Activated CD8-positive, alpha-beta memory T cell treated with anti-CD3 and anti-CD28 coated beads for 1 hour (primary cell): ENCODE measurements at places on chromosomes 1 and 21.

- DNase-seq = no peak
Observed at GRCh38 chr1:26706315-26706714, 10.5 kb downstream of the ARID1A start.

DNA sequence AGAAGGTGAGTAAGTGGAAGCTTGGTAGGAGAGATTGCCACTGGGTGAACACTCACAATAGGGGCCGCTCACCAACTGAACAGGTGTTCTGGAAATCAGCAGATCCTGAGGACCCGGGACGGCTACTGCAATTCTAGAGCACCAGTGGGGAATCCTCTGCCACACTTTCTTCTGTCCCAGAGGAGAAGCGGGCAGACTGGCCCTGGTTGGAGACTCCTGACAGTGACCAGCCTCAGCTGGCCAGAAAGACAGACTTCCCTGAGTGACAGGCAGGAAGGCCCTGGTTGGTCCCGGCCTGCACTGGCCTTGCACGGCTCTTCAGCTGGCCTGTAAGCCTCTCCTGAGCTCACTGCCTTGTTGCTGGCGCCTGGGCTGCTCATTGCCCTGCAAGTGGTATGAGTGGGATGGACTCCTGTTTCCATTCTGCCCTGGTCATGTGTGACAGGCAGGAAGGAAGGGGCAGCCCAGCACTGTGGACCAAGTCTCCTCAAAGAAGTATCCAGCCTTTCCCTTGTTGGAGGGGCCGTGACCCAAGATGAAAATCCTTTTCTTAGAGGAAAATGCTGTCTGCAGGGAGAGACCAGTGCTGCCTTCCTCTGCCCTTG, 34.5 kb downstream of the MAN1C1 start:
- DNase-seq = no peak

DNA sequence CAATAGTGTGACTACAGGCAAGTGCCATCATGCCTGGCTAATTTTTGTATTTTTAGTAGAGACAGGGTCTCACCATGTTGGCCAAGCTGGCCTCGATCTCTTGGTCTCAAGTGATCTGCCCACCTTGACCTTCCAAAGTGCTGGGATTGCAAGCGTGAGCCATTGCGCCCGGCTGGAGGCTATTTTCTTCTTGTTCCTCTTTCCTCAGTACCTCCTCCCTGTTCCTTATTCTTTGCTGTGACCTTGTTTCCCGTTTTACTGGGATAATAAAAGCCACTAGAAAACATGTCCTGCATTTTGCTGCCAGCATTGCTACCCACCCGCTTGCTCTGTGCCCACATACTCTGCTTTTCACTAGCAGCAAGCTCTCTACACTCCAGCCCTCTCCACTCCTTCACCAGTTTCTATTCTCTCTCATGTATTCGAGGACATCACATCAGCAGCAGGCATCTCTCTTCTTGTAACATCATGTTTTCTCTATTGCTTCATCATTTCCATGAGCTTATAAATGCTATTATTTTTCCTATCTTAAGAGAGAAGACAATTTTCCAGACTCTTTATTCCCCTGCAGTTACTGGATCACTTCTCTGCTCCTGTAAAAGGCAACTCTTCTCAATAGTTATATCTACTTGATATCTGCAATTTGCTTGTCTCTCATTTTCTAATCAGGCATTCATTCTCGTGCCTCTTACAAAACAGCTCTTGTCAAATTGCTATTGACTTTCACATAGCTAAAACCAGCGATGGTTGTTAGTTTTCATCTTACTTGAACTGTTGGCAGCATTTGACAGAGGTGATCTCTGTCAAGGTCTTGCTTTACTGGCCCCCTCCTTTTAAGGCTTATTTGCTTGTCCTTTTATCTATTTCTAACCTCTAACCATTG, 34.5 kb upstream of the C21orf91 start:
- no peak for DNase-seq

GRCh38 chr1:33180911-33181890, 642 bp downstream of the TRIM62 start:
- peak; percentile 38 for DNase-seq

DNA sequence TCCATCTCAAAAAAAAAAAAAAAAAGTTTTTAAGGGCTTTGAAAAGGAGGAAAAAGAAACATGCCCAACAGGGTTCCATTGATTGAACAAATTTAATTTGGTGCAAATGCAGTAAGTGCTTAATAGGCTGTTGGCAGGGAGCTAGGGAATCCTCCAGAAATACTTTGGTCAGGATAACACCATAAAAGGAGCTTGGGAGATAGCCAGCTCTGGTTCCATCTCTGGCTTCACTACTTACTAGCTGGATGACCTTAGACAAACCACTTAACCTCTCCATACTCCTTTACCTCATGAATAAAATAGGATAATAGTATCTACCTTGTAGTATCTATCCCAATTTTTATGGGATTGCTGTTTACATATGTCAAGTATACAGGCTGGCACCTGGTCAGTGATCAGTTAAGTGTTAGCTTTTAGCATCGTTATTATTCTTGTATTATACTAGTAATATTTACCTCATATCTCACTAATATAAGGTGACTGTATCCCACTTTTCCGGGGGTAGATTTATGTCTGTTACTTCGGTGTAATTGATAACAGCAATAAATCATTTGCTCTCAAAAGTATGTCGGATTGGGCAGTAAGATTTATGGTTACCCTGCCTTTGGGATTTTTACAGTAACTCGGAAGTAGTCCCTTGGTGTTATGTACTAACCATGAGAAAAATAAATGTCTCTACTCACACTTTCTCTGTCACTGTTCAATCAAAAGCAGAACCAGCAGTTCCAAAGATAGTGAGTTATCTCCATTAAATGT, 36.4 kb downstream of the BTG3 start:
- DNase-seq = no peak

DNA sequence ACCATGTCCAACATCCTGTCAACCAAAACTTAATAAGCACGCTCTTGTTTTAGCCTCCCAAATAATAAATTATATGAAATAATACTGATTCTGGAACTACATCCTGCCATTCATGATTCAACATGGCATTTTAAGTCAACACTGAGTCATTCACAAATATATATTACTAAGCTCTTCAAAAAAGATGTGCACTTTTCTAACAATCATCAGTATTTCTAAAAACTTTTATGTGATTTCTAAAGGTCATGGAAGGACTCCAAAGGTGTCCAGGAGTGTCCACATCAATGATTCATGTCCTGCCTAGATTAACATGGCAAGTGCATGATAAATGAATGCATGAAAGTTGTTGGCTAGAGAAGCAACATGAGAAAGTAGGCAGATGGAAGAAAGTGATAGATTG, 51.6 kb downstream of the NEGR1 start:
- no peak for DNase-seq

DNA sequence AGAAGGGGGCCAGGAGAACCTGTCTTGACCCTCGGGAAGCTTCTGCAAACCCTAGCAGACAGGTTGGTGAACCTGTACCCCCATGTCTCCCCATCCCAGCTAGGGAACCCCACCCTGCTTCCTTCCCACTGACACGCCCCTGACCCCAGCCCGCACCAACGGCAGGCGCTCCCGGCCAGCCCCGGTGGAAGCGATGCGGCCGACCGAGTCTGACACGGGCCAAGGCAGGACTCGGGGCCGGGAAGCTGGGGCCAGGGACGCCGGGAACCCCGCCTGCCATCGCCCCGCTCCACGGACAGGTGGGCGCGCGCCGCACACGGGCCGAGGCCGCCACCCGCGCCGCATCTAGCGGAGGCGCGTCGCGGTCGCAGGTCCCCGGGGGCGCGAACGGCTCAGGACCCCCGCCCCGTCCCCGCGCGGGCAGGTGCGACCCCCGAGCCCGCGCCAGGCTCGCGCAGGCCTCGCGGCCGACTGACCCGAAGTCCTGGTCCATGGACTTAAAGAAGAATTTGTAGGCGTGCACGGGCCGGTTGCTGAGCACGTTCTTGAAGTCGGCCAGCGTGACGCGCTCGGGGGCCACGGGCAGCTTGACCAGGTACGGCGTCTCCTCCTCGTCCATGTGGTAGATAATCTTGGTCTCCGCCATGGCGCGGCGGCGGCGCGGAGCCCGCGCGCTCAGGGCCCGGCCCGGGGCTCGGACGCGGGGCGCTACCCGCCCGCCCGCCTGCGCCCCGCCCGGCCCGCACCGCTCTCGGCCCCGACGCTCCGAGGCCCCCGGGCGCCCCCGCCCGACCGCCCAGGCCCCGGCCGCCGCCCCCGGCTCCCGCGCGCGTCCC, 580 bp downstream of the DVL1 start:
- no peak for DNase-seq

- no peak for DNase-seq
Observed at GRCh38 chr1:39272027-39272797, 67.7 kb downstream of the MACF1 start.

- no peak for DNase-seq
Observed at GRCh38 chr1:24486331-24487065, 16.1 kb upstream of the RCAN3 start.

- DNase-seq = no peak
Observed at GRCh38 chr1:212791261-212791675, 309 bp downstream of the NSL1 start.

GRCh38 chr1:246012341-246012740, 494.7 kb downstream of the SMYD3 start:
- DNase-seq = no peak

DNA sequence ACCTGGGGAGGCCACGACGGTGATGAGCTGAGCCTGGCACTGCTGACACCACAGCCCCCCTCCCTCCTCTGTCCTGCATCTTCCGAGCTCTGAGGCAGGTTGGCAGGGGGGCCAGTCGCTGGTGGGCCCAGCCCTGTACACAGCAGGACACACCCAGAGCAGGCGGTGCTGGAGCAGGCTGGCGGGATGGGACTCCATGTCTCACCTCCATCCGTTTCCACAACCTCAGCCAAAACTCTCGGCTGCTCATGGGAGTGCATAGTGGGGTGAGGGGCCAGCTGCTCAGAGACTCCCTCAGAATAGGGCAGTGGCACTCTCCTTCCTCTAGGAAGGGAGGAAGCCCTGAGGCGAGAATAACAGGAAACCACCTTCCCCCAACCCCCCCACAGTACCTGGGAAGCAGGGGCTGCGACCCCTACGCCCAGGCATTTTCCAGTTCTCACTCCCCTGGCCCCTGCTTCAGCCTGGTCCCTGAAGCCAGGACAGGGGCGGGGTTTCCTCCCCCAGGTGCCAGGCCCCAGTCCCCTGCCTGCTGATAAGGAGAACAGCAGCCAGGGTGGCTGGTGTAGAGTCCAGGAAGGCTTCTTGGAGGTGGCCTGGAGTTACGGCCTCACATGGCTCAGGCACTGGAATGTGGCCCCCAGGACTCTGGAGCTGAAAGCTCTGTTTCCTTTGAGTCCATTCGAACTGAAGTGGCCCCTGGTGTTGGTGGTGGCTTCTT, 3.2 kb upstream of the IBA57 start:
- DNase-seq = no peak

- DNase-seq = no peak
Observed at GRCh38 chr1:6163973-6164617, 16.0 kb downstream of the CHD5 start.

GRCh38 chr1:12229386-12229834, 420 bp upstream of the VPS13D start:
- no peak for DNase-seq

- DNase-seq = no peak
Observed at GRCh38 chr1:209854196-209854595, 26.4 kb downstream of the UTP25 start.

DNA sequence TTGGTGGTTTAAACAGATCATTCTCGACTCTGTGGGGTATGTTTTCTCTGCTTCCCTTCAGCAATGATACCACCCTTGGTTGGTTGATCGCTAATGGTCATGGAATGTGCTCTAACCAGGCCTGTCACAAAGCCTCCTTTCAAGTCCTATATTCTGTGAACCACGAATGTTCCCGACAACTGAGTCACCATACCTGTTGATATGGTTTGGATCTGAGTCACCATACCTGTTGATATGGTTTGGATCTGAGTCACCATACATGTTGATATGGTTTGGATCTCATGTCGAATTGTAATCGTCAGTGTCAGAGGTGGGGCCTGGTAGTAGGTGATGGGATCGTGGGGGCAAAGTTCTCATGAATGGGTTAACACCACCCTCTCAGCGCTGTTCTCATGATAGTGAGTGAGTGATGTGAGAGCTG, 10.2 kb upstream of the CAMK2N1 start:
- no peak for DNase-seq

DNA sequence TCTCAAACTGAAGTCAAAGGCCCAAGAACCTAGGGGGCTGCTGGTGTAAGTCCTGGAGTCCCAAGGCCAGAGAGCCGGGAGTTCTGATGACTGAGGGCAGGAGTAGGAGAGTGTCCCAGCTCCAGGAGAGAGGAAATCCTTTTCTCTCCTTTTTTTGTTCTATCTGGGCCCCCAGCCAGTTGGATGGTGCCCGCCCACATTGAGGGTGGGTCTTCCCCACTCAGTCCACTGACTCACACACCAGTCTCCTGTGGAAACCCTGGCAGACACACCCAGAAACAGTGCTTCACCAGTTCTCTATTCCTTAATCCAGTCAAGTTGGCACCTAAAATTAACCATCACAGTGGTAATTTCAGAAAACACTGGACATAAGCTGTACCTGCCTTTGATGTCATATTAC, 12.7 kb upstream of the WDR26 start:
- DNase-seq = no peak

DNA sequence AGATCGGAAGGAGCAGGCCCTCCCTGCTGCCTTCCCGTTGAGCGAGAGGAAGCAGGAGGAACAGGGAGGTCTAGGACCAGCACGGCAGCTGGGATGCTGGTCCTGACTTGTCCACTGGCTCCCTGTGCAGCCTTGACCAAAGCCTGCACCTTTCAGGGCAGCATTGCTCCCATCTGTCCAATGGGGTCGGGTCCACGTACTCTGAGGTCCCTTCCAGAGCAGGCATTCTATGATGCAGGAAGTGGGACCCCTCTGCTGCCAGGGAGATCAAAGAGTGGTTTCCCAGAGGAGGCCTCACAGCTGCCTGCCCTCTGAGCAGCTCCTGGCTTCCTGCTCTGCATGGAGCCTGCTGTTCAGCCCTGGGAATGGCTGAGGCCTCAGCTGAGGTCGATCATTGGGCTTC, 21.7 kb upstream of the ZNF362 start:
- no peak for DNase-seq

GRCh38 chr1:226656201-226656600, 82.9 kb downstream of the ITPKB start:
- DNase-seq = no peak

- no peak for DNase-seq
Observed at GRCh38 chr1:42164551-42165420, at the start of gene GUCA2A. TSS of gene GUCA2A (minus strand) at chr1:42164745. CDS start at chr1:42164712, 33 bp downstream.

GRCh38 chr21:45537746-45538291, 4.4 kb downstream of the SLC19A1 start:
- DNase-seq = no peak

- no peak for DNase-seq
Observed at GRCh38 chr1:169692756-169693460, 18.5 kb downstream of the SELL start.
